ENCODE measurements at places on chromosomes 11 and 22.

- DNase-seq, result no peak
Measured at GRCh38 chr11:106463154-106463553, 385.7 kb downstream of the AASDHPPT start.

DNA sequence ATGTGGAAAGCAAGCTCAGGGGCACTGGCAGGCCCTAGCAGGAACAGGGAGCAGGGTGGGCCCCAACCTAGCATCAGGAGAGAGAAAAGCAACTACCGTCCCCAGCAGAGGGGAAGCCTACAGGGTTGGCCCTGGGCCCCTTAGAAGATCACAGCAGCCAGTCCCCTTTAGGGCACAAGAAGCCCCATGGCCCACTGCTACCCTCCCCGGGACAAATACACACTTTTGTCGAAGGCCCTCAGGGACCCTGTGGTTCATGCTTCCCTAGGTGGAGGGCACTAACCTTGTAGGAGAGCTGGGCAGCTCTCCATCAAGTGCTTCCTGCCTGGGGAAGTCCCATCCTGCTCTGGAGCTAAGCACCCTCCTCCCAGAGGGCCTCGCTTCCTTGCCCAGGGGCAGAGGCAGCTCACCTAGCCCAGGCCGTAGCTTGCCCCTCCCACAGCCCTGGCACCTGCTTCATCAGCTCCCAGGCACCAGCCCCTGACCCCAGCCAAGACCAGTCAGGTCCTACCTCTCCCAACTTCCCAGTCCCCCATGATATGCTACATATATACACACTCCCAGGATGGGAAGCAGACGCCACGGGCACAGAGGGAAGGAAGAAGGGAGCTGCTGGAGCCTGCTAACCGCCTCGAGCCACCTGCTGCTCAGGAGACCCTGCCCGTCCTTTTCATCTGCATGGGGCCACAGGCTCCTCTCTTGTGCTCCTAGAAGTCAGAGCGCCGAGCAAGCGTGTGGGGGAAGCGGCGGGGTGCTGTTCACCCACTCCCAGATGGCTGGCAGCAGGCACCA lies 20.1 kb downstream of the SUN2 start:
- no peak for DNase-seq

- no peak for DNase-seq
Measured at GRCh38 chr22:26769663-26770062, 112.3 kb downstream of the MIAT start.

DNA sequence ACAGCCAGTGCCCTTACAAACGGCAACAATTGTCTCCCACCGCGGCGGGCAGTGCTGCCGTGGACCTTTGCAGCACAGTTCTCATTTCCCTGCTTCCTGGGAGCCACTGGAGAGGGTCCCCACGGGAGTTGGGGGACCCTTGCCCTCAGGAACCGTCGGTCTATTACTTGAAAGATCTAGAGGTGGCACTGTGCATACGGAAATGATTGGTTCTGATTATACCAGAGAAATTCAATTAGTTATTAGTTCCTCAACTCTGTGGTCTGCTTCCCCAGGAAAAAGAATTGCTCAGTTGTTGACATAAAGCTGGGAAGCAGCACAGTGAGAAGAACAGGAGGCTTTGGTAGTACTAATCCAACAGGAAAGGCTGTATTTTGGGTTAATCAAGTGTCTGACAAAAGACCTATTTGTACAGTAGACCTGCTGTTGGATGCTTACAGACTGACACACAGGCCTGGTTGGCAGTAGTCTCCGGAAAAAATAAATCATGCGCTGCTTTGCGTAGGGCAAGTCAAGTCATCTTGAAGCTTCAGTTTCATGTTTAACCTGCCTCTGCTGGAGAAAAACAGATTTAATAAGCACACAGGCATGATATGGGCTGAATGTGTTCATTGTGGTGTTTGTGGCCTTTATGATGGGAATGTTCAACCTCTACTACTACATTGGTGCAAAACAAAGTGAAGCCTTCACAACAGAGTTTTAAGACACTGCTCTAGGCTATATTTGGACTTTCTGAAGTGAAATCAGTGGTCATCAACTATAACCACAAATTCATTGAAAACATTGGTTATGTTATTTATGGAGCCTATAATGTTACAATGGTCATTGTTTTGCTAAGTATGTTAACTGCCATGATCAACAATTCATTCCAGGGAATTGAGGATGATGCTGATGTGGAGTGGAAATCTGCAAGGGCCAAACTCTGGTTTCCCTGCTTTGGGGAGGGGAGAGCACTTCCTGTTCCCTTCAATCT lies 54.6 kb upstream of the SC5D start:
- no peak for DNase-seq

- no peak for DNase-seq
Measured at GRCh38 chr22:20111689-20112622, 3.9 kb upstream of the RANBP1 start.

GRCh38 chr11:31806928-31807798 lies 4.0 kb downstream of the PAX6 start:
- DNase-seq, result no peak

- no peak for DNase-seq
Measured at GRCh38 chr11:111366560-111367410, 12.3 kb downstream of the POU2AF1 start.

GRCh38 chr11:83727251-83727650 lies 441.1 kb upstream of the CCDC90B start:
- DNase-seq, result no peak

- DNase-seq, result peak; percentile 32
Measured at GRCh38 chr11:11036848-11037732, 179.2 kb upstream of the ZBED5 start.

DNA sequence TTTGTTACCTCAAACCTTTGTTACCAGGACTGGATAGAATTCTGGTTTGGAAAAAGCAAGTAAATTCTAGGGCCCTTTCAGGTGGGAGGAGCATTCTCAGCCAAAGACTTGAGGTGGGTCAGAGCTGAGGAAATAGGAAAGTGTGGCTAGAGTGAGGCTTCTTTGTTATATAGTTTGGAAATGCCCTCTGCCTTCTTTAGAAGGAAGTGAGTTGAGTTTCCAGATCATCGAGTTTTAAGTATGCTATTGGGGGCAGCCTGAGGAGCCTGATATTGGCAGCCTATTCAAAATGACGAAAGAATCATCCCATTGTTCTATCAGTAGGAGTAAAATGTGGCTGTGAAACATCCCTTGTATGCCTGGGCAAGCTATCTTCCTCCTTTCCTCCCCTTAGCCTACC lies 134.1 kb downstream of the ARHGAP42 start:
- no peak for DNase-seq

DNA sequence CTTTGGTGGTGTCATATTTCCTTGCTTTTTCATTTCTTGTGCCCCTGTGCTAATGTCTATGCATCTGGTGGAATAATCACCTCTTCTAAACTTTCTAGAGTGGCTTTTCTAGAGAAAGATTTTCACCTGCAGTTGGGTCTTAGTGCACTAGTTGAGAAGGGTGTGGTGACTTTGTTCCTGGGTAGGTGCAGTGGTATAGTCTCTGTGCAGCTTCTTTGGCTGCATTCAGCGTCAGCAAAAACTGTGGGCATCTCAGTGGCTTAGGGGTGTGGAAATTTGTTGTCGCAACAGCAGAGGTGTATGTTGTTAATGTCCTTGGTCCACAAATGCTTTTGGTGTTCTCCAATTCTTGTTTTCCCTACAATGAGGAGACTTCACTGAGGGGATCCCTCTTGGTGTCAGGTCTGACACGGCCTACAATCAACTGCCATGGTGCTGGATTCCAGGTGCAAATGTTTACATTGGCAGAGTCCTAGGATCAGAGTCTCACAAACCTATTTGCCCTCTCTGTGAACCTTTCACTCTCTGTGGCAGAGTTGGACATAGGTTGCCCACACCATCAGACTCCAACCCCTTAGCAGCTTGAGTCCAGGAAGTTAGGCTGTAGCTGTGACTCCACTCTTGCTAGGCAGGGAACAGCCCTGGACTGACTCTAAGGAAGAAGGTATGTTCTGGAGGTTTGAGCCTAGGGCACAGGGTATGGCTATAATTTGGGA lies 48.8 kb downstream of the GDPD4 start:
- DNase-seq, result no peak

- no peak for DNase-seq
Measured at GRCh38 chr11:94130298-94131046, 1.8 kb downstream of the PANX1 start.

DNA sequence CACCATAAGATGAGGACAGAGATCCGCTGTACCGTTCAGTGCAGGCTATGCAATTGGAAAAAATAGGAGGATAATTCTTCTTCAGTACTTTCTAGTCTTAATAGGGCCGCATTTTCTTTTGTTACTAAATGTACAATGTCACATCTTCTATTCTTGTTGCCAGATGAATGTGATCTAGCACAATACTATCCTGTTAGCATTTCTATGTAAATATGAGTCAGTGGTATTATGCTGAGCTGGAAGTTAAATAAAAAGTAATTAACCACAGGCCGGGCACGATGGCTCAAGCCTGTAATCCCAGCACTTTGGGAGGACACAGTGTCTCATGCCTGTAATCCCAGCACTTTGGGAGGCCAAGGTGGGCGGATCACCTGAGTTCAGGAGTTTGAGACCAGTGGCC lies 24.4 kb upstream of the BIRC3 start:
- DNase-seq, result no peak

Measured in naive thymus-derived CD8-positive, alpha-beta T cell (primary cell).